ENCODE measurements at places on chromosomes 6 and 20.

- no peak for DNase-seq
Measured at GRCh38 chr20:34004227-34004626, 10.5 kb downstream of the RALY start.

GRCh38 chr6:83722876-83723275 is 14.0 kb upstream of the SNAP91 start:
- no peak for DNase-seq

DNA sequence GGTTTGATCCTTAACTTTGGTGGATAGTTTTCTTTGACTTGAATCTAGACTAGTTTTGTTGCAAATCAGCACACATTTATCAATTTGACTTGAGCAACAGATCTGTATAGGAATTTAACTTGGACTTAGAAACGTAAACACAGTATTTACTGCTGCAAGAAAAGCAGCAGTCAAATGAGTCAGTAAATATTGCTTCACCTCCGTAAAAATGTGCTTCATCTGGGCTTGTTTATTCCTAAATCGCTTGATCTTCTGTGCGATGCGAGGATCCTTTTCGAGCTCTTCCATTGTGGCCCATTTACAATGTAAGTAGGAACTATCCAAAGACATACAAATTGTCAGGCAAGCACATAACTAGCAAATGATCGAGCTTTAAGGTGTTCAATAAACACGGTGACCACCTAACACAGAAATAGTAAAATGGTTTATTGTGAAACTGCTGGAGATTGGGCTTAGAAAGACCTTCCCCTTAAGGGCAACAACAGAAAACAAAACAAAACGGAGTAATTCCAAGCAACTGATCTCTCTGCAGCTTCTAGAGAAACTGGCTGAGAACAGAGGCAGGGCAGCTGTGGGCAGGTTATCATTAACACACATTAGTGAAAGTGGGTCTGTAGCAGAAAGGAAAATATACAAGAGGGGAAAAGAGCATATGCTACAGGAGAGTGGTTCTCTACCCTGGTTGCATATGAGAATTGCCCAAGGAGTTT is 120.8 kb downstream of the CHD6 start:
- DNase-seq = no peak

DNA sequence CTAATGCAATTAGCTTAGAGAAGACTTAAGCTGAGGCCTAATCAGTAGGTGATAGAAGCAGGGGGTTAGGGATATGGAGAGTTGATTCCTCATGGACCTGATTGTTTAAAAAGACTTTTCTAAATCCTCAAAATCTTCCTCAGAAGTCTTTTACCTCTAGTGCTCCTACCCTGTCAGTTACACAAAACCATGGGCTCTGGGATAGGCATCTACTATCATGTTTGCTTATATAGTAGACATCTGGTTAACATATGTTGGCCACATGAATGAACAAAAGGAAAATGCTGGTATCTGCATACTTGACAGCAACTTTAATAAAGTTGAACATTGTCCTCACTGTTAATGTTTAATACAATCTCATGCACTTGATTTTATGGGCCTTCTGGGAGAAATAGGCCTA is 61.5 kb upstream of the FKBP1C start:
- no peak for DNase-seq

DNA sequence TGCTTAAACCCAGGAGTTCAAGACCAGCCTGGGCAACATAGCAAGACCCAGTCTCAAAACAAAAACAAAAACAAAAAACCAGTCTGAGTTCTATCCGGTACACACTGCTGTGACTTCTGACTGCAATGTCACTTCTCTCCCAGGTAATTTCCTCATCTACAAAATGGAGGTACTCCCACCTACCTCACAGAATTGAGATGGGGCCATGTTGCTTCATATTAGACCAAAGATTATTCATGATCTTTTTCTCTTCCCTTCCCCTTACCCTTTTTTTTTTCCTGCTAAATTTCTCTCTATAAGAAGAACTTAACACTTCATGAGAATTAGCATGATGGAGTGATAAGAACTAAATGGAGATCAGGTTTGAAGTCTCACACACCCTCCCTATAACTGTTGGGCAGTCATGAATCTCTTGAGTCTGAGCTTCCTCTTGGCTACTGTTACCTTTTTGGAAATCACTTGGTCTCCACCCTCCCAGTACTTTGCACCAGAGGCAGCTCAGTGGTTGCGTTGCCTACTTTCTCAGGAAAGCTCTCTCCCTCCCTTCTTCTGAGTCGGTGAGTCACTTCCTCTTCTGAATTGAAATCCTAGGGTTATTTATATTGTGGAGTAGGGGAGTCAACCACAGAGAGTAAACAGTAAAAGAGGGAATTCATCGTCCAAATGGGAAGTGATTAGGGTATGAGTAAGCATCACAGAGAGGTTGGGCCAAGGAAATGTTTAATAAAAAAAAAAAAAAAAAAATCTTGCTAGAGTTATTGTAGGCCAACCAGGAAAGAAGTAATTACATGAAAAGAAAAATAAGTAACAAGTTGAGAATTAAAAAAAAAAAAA is 59.9 kb upstream of the MAP7 start:
- DNase-seq = no peak

GRCh38 chr6:150238336-150238741 is 95.5 kb downstream of the PPP1R14C start:
- no peak for DNase-seq

DNA sequence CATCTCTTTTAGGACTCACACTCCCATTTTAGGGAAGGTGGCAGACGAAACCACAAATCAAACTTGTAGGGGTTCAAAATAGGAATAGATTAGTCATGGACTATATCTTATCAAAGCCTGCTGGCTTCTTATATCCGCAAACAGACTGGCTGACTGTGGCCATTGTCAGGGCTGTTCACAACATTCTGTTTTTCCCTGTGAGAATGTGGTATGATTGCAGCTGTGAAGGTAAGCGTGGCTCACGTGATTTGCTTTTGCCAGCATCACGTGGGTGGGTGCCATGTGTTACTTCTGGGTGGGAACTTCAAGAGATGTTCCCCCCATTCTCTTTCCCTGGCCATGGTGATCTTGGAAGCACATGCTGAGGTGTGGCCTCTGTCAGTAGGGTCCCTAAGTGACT is 5.9 kb downstream of the IP6K3 start:
- DNase-seq = no peak

GRCh38 chr20:38844963-38845362 is 39.5 kb downstream of the PPP1R16B start:
- DNase-seq = no peak

GRCh38 chr6:151506761-151507160 is 12.9 kb downstream of the CCDC170 start:
- DNase-seq = no peak

GRCh38 chr6:15444081-15444731 is 198.3 kb downstream of the JARID2 start:
- no peak for DNase-seq

GRCh38 chr6:125358898-125359297 is 57.1 kb upstream of the HDDC2 start:
- DNase-seq = no peak

GRCh38 chr6:166726201-166726600 is 99.2 kb upstream of the RPS6KA2 start:
- DNase-seq = no peak

DNA sequence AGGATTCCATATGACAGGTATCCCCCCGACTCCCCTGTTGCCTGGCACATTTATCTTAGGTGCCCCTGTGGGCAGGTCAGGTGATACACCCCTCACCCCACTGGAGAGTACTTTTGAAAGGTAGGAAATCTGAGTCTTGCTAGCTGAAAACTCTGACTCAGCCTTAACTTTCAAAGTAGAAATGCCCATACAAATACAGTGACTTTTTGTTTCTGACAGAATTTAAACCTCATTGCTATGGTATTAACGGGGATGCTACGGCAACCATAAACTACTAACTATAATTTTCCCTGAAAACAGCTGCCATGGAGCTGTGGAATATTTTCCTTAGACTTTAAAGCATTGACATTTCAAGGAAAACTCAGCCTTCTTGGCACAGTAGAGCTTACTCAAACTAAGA is 536.0 kb downstream of the RFPL4B start:
- DNase-seq = no peak

GRCh38 chr6:63504777-63505384 is 67.4 kb upstream of the LOC128125822 start:
- DNase-seq = peak; percentile 89

DNA sequence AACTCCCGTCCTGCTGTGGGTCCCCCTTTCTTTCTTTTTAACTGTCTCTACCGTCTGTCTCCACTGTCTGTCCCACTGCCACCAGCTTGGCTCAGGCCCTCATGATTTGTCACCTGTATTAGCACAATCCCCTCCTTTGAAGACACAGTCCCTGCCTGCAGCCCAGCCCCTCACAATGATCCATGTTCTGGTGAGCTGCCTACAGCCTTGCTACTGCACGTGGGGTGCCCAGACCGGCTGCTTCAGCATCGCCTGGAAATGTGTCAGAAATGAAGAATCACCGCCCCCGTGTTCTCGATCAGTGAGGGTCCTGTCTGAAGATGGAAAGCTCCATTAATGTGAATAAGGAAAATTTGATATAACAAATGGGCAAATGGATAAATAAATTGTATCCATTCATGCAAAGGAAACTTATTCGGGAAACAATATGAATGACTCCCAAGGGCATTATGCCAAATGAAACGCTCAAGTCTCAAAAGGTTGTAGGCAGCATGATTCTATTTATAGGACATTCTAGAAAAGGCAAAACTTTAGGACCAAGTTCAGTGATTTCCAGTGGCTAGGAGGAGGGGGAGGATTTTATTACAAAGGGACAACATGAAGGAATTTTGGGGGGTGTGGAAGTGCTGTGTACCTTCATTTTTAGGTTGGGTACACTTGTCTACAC is 59.4 kb upstream of the CD83 start:
- DNase-seq = no peak

- no peak for DNase-seq
Measured at GRCh38 chr20:673603-674001, 2.0 kb downstream of the SCRT2 start.

DNA sequence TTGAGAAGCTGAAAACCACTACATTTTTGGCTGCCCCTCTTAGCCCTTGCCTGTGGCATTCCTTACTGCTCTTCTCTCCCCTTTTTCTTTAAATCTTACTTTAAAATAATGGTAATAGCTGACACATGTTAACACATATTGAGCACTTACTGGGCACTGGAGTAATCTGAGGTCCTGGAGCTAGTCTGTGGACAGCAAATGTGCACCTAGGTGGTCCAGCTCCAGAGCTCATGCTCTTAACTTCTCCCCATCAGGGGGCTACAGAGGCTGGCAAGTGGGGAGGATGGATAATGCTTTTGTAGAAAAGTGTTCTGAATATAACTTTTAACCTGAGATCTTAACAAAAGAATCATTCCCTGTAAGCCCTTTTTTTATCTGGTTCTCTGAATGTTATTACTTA is 74.8 kb downstream of the ADGRB3 start:
- DNase-seq = no peak

- DNase-seq = no peak
Measured at GRCh38 chr6:119454714-119455113, 105.2 kb upstream of the MAN1A1 start.

- no peak for DNase-seq
Measured at GRCh38 chr6:136775081-136775480, 17.2 kb downstream of the MAP3K5 start.

- DNase-seq = no peak
Measured at GRCh38 chr6:30073489-30074235, 1.9 kb downstream of the RNF39 start.

GRCh38 chr6:22056398-22056797 is 240.4 kb downstream of the PRL start:
- DNase-seq = no peak

GRCh38 chr6:148109732-148110131 is 232.9 kb upstream of the SASH1 start:
- no peak for DNase-seq

All from GM12878 (cell line).